ENCODE measurements at places on chromosomes 12 and 14. TPM values are rescaled to one million over a fixed set of nuclear protein-coding genes. Genes with fewer than 3 reads are reported as not detected.

Gene TEP1
- total RNA-seq, result 36.2 TPM

Gene LMO3
- total RNA-seq, result not detected

Gene FOXN4
- total RNA-seq, result not detected

Gene TRHDE
- total RNA-seq, result 0.51 TPM
